Astrocyte (in vitro differentiated cells and primary cell): ENCODE measurements at places on chromosomes 7 and 10. TPM values are rescaled to one million over a fixed set of nuclear protein-coding genes. Genes with fewer than 3 reads are reported as not detected.

DNA sequence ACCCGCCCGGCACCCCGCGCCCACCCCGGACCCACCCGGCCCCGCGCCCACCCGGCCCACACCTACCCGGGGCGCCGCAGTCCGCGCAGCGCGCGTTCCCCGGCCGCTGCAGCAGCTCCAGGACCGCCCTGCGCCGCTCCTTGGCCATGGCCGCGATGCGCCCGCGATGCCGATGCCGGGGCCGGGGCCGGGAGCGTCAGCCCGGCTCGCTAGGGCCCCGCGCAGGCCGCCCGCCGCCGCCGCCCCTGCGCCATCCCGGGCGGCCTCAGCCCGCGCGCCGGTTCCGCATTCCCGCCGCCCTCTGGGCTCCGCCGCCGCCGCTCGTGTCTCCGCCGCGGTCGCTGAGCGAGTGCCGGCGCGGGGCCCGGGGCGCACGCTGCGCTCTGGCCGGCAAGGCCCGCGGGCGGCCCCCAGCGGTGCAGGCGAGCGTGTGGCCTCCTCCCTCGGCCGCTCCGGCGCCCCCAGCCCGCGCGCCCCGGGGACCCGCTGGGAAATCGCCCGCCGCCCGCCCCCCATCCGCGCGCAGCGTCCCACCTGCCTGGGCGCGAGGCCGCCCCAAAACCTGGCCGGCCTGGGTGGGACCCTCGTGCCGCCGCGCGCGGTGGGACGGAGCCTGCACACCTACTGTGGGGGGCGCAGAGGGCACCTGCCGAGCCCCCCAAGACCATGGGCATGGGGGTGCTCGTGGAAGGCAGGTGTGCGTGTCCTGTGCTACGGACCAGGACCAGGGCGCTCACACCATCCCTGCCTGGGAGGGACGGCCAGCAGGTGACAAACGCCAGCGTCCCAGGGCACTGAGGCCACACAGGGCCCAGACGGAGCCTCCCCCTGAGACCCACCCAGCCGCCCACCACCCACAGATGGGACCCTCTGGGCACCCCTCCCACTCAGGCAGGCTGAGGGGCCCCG, at the start of gene ADAP1:
Gene ADAP1, minus strand, starts transcription at position 351 of the 909 bp plus-strand sequence. Its CDS starts 203 bp downstream, at position 148.
- DNase-seq = peak; percentile 30

GRCh38 chr10:43071865-43072650, 4.8 kb upstream of the RET start:
- no peak for DNase-seq

- peak; percentile 37 for DNase-seq
Measured at GRCh38 chr7:18638594-18639452, 143.3 kb downstream of the HDAC9 start.

GRCh38 chr10:11626071-11626470, 14.6 kb upstream of the USP6NL start:
- DNase-seq = no peak

The PILRA gene
- 2.3 and 3.0 TPM in 2 replicates for total RNA-seq

The PON1 gene
- 0.99 and 1.00 TPM in 2 replicates for total RNA-seq

The TET1 gene
- 6.2 and 7.1 TPM in 2 replicates for total RNA-seq

DNA sequence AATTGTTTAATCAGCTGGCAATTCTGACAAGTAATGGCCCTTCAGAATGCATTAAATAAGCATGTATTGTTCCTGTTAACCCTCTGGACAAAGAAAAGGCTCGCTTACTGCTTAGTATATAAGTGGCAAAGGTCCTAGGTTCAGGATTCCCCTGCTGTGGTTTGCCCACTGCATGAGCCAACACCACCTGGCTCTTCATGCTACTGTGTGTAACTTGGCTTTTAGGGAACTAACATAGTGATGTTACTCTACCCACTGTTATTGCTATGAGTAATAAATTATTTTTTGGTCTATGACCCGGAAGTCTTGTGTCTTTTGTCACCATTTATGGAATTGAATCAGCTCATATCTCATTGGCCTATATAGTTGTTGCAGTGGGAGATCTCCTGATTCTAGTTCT, 791.7 kb upstream of the PHF14 start:
- no peak for DNase-seq

GRCh38 chr7:102721-103120, 89.7 kb upstream of the FAM20C start:
- DNase-seq = no peak

DNA sequence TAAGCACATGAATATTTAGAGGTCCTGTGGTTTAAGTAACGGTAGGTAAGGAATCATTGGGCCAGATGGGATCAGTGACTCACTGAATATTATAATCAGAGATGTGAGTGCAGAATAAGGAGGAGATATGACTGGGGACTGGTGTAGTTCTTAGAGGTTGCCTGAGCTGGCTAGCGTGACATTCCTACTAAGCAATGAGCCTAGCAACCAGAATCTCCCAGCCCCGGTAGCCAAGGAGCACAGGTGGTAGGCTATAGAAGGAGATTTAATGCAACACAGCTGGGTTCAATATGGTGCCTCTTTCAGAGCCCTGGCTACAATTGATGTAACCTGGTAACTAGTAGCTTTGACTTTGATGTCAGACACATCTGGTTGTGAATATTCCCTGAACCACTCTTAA, 641.6 kb downstream of the AUTS2 start:
- no peak for DNase-seq

GRCh38 chr7:149293338-149293737, 31.3 kb downstream of the ZNF783 start:
- no peak for DNase-seq

The DNAH11 gene
- 0.43 and 0.72 TPM in 2 replicates for total RNA-seq

DNA sequence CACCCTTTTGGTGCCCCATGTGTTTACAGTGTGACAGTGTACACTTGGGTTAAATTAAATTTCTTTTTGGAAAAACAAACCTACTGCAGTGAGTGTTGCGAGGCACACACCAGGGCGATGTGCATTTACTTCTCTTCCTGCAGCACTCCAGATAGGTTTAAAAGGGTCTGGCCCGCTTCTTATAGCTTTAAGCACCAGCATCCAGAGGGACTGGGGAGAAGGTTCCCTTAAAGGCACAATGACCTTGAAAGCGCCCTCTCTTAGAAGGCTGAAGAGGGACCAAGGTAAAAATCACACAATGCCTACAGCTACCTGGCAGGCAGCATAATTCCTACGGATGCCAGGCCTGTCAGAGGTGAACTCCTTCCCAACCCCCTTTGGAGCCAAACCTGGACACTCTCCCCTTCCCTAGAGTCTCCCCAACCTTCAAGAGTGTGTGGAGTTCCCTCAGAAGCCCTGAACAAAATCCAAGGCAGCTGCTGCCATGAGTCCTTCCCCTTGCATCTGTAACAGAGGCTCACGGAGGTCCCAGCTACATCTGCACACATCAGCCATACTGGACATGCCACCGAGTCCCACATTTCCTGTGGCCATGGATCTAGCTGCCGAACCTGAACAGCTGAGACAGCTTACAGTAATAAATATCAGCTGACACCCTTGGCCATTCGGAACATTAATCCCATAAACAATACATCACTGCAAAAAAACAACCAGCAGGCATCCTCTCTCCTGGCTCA, 33.2 kb downstream of the TRIM8 start:
- DNase-seq = no peak

DNA sequence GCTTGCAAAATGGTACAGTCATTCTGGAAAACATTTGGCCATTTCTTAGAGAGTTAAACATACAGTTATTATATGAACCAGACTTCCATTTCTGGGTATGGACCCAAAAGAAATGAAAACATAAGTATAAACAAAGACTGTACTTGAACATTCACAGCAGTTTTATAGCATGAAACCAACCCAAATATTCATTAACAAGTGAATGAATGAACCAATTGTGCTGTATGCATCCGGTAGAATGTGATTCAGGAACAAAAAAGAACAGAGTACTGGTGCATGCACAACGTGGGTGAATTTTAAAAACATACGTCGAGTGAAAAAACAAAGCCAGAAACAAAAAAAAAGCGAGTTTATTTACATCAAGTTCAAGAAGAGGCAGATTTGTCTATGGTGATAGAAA, 1085.8 kb upstream of the AUTS2 start:
- DNase-seq = no peak

DNA sequence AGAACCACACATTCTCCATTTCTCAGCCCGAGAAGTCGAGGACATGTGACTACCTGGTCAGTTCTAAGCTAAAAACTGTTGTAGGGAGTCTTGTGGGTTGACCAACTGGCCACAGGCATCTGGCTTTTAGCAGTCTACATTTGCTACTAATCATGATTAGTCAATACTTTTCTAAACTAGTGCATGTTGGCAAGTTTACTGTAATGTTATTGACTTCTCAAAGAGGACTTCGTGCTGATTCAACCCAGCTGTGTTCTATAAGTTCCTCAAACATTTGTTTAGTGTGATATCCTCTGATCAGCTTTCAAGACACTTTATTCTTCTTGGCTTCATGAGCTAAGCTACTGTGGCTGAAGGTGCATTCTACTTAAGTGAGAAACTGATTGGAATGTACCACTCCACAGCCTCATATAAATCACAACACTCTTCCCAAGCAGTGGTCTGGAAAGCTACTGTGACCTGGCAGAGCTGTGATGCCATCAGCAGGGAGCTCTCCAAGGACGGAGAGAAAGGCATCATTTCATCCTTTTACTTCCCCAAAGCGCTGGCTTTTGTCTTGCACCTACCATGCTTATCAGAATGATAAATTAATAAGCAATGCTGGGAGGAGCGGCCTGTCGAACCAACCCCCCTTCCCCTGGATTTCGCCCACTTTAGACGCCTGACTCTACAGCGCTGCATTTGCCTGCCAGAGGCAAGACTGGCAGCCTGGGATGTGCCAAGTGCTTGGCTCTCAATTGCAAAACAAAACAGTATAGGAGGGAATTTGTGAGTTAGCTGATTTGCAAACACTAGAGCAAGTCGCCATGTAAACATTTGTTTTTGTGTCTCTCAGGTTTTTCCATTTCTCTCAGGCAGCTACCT, 206.7 kb upstream of the PLXNA4 start:
- DNase-seq = peak; percentile 99

The CALML5 gene
- not detected in 2 replicates for total RNA-seq

DNA sequence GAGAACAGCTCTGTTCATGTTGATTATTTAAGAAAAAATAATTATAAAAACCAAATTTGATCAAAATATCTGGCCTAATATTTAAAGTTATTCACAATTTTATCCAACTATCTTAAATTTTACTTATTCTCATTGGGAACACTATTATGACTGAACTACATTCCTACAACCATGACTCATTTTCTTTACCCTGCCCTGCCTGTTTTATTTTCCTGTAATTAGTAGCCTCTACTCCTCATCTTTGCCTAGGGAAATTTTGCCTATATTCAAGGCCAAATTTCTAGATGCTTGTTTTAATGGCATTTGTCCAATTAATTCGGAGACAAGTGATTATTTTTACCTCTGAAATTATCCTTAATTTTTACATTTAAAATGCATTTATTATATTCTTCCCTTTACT, 289.7 kb upstream of the TMEM229A start:
- DNase-seq = no peak

- peak; percentile 47 for DNase-seq
Measured at GRCh38 chr7:130151591-130152492, 53.4 kb downstream of the TMEM209 start.

DNA sequence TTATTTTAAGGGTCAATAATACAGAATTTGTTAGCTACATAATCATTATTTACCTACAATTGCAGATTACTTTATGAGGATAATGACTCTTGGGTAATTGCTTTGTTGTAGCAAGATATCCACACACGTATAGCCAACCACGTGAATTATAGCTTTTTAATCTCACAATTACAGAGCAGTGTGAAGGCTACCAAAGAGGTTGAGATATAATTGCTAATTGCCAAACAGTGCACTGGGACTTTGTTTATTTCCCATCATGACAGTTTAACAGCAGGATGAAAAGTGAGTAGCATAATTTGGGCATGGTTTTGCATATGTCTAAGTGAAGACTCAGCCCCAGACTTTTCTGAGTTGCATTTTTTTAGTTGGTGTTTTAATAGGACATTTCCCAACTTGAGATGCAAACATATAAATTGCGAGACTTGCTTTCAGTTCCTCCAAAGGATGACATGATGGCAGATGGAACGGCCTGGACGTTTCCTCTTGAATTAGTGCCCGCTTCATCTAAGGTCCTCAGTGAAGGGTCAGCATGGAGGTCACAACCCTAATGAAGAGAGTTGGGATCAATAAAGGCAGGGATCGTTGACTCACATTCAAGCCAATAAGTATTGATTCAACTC, 180.7 kb upstream of the GPR26 start:
- DNase-seq = no peak

GRCh38 chr7:126791306-126791705, 461.4 kb downstream of the GRM8 start:
- DNase-seq = peak; percentile 49

The PRKAR2B gene
- 6.4 and 7.6 TPM in 2 replicates for total RNA-seq

GRCh38 chr7:2154121-2154520, 78.6 kb downstream of the MAD1L1 start:
- no peak for DNase-seq

The PGAM2 gene
- 0.70 and 0.79 TPM in 2 replicates for total RNA-seq

- no peak for DNase-seq
Measured at GRCh38 chr10:69496352-69497230, 45.3 kb downstream of the TSPAN15 start.

The WDFY4 gene
- total RNA-seq = 0.02 and 0.25 TPM in 2 replicates
